Endodermal cell (in vitro differentiated cells): ENCODE measurements at places on chromosomes 1 and 21. TPM values are rescaled to one million over a fixed set of nuclear protein-coding genes. Genes with fewer than 3 reads are reported as not detected.

Gene CLCA4
- not detected in 3 replicates for total RNA-seq

DNA sequence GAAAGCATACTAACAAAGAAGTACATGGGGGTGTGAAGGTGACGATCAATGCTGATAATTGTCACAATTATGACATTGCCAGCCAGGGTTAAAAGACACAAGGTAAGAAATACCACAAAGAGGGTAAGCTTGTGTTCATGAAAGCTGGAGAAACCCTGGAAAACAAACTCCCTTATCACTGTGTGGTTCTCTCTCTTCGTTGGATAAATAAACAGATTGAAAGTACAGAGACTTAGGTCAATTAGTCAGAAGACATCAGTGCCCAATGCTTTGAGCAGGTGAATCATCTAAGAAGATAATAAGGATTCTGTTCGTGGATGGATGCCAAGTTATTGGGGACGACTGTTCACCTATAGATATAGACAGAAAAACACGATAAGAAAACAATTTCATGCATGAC lies 22.4 kb upstream of the FCER1A start:
- no peak for DNase-seq
- no peak overlapping the region for H3K27ac ChIP-seq
- no peaks in the 10 kb centered on the region for H3K36me3 ChIP-seq
- peaks cover 11% of the 10 kb centered on the region for H3K4me1 ChIP-seq
- H3K4me3 ChIP-seq = no peak overlapping the region
- no peaks in the 10 kb centered on the region for H3K27me3 ChIP-seq

- no peak for DNase-seq
- H3K4me3 ChIP-seq = no peak overlapping the region
- H3K4me1 ChIP-seq = no peaks in the 10 kb centered on the region
- no peaks in the 10 kb centered on the region for H3K36me3 ChIP-seq
- no peaks in the 10 kb centered on the region for H3K27me3 ChIP-seq
Measured at GRCh38 chr1:199936441-199936840, 91.1 kb upstream of the NR5A2 start.

DNA sequence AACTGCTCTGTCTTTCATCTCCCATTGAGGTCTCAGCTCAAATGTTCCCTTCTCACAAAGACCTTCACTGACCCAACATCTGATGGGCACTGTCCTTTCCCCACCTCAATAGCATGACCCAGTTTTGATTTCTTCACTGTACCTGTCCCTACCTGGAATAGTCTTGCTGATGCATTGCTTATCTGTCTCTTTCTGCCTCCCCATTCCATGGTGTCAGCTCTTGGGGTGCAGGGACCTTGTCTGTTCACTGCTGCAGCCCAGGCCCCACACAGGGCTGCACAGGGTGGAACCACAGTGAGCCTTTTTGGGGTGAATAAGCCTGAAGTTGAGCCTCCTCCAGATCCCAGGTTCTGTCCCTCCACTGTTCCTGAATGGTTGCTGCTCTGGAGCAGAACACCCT lies 414.9 kb downstream of the PTPRU start:
- no peak overlapping the region for H3K4me3 ChIP-seq
- no peaks in the 10 kb centered on the region for H3K27me3 ChIP-seq
- DNase-seq = peak; percentile 3
- H3K36me3 ChIP-seq = no peaks in the 10 kb centered on the region
- H3K4me1 ChIP-seq = no peaks in the 10 kb centered on the region
- no peak overlapping the region for H3K27ac ChIP-seq

Gene HSF2BP
- total RNA-seq = 1.5 to 2.3 TPM (median 1.9 TPM) in 3 replicates

- peak overlapping the region; percentile 18 for H3K27ac ChIP-seq
- DNase-seq = no peak
- H3K4me3 ChIP-seq = no peak overlapping the region
- no peaks in the 10 kb centered on the region for H3K4me1 ChIP-seq
- H3K27me3 ChIP-seq = peaks cover 84% of the 10 kb centered on the region
- no peaks in the 10 kb centered on the region for H3K36me3 ChIP-seq
Measured at GRCh38 chr1:205041998-205042910, 758 bp upstream of the CNTN2 start.

DNA sequence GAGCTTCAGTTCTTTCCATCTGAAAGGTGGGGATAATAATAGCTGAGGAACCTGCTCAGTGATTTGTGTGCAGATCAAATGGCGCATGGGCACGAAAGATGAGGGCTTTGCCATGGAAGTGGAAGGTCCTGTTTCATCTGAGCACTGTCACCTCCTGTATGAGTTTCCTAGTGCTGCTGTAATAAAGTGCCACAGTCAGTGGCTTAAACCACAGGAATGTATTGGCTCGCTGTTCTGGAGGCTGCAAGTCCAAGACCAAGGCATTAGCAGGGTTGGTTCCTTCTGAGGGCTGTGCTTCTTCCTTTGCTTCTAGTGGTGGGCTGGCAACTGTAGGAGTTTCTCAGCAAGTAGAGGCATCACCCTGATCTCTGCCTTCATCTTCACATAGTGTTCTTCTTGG lies 51.1 kb upstream of the RBM15 start:
- peaks cover 15% of the 10 kb centered on the region for H3K27me3 ChIP-seq
- no peak overlapping the region for H3K27ac ChIP-seq
- no peak overlapping the region for H3K4me3 ChIP-seq
- no peaks in the 10 kb centered on the region for H3K36me3 ChIP-seq

Gene JMJD4
- 10.0 to 23.5 TPM (median 19.4 TPM) in 3 replicates for total RNA-seq

- DNase-seq = peak; percentile 82
- H3K4me1 ChIP-seq = no peaks in the 10 kb centered on the region
- no peaks in the 10 kb centered on the region for H3K36me3 ChIP-seq
- H3K4me3 ChIP-seq = no peak overlapping the region
- no peak overlapping the region for H3K27ac ChIP-seq
Measured at GRCh38 chr1:101382135-101382534, 145.3 kb downstream of the S1PR1 start.

- H3K36me3 ChIP-seq = peaks cover 42% of the 10 kb centered on the region
- DNase-seq = no peak
- no peak overlapping the region for H3K4me3 ChIP-seq
- H3K27ac ChIP-seq = peak overlapping the region; percentile 34
- H3K4me1 ChIP-seq = peaks cover 11% of the 10 kb centered on the region
Measured at GRCh38 chr1:8373581-8374241, 55.8 kb downstream of the SLC45A1 start.

Gene TDRD5
- total RNA-seq = 0.44 to 0.64 TPM (median 0.52 TPM) in 3 replicates

Gene GPR37L1
- total RNA-seq = 0.04 TPM in 1 of 2 replicates, not detected in the other

DNA sequence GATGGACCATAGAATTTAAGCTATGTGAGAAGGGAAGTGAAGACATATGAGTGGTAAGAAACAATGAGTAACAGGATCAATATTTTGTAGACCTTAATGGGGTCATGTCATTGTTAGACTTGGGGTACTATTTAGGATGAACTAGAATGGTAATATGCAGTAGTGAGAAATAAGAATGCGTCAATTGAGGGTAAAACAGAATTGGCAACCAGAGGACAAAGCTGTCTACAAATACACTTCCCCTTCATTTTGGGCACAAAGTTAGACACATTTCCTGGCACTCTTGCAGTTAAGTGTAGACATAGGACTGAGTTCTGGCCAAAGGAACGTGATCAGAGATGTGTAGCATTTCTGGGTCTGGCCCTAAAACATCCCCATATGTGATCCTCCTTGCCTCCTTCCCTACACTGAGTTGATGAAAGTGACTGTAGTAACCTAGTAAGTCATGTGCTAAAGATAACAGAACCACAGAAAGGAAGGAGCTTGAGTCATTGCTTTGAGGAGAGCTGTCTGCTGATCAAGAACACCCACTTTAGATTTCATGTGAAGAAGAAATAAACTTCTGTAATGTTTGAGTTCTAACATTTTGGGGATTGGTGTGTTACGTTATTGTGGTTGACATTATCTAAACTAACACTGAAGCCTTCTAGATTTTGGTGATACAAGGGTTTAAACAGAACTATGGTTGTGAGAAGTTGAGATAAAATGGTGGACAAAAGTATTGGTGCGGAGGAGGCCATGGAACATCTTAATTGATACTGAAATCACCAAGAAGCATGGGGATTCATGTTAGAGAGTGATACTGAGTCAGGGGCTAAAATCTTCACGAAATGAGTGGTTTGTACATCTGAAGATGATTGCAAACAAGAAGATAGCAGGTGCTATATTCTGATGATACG lies 41.7 kb downstream of the CD55 start:
- DNase-seq = no peak
- no peaks in the 10 kb centered on the region for H3K4me1 ChIP-seq
- no peak overlapping the region for H3K27ac ChIP-seq
- H3K27me3 ChIP-seq = no peaks in the 10 kb centered on the region
- no peak overlapping the region for H3K4me3 ChIP-seq
- no peaks in the 10 kb centered on the region for H3K36me3 ChIP-seq

DNA sequence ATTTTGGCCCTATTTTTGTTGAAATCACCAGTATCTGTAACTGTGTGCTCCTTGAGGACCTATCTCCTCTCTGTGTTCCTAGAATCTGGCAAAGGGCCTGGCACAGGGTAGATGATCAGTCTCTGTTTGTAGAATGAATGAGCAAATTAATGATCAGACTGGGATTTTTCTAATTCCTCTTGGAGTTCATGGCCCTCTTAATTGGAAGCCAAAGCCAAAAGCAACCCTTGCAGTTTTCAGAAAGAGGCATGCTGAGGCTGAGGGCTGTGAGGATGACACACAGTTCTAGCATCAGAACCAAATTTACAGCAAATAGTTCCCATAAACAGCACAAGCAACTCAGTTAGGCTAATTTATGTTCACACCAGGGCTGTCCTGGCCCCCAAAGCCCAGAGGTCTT lies 111.1 kb upstream of the BEND5 start:
- H3K4me1 ChIP-seq = no peaks in the 10 kb centered on the region
- H3K36me3 ChIP-seq = no peaks in the 10 kb centered on the region
- no peaks in the 10 kb centered on the region for H3K27me3 ChIP-seq
- no peak overlapping the region for H3K4me3 ChIP-seq

DNA sequence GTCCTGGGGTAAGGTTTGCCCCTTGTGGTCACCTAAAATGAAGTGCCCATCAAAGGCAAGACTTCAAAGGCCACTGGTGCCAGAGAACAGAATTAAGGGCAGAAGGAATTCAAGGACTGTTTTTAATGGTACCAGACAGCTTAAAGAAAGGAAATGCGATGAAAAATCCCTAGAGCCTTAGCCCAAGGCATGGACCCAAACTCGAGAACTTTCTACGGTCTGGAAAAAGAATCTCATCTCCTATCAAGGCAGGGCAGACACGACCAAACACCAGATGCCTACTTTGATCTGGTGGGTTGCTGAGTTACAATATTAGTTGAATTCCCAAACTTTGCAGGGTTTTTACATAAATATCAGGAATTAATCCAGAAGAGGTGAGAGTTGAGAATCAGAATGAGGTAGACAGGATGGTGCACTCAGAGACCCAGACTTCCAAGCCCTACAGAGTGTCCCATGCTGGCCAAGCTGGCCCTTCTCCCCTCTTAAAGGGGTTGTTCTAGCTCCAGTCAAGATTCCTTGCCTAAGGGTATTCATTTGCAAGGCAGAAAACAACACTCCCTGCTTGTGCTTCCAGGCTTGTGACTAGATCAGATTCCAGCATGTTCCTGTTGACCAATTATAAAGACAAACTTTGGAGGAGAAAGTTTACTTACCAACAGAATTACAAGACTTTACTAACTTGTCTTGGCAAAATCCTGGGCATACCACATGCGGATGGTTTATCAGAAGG lies 48.0 kb downstream of the EDN2 start:
- peak overlapping the region; percentile 69 for H3K27ac ChIP-seq
- H3K27me3 ChIP-seq = no peaks in the 10 kb centered on the region
- no peaks in the 10 kb centered on the region for H3K36me3 ChIP-seq
- peaks cover 4% of the 10 kb centered on the region for H3K4me1 ChIP-seq
- no peak for DNase-seq
- H3K4me3 ChIP-seq = no peak overlapping the region

- no peaks in the 10 kb centered on the region for H3K36me3 ChIP-seq
- H3K4me3 ChIP-seq = no peak overlapping the region
- H3K4me1 ChIP-seq = peaks cover 14% of the 10 kb centered on the region
- H3K27me3 ChIP-seq = peaks cover 14% of the 10 kb centered on the region
- no peak overlapping the region for H3K27ac ChIP-seq
Measured at GRCh38 chr1:204301171-204301957, 58.4 kb downstream of the PLEKHA6 start.
